ENCODE measurements at places on chromosomes 6 and 20. TPM values are rescaled to one million over a fixed set of nuclear protein-coding genes. Genes with fewer than 3 reads are reported as not detected.

GRCh38 chr6:34239500-34239825 lies 2.8 kb downstream of the HMGA1 start:
- H3K27ac ChIP-seq, result no peak overlapping the region
- peaks cover 33% of the 10 kb centered on the region for H3K4me1 ChIP-seq
- peak overlapping the region; percentile 82 for H3K4me3 ChIP-seq
- H3K36me3 ChIP-seq, result peaks cover 8% of the 10 kb centered on the region
- no peaks in the 10 kb centered on the region for H3K27me3 ChIP-seq

GRCh38 chr20:36322131-36322530 lies 16.0 kb downstream of the DLGAP4 start:
- H3K36me3 ChIP-seq, result no peaks in the 10 kb centered on the region
- H3K4me3 ChIP-seq, result no peak overlapping the region
- no peak for DNase-seq
- H3K4me1 ChIP-seq, result no peaks in the 10 kb centered on the region
- H3K27me3 ChIP-seq, result peaks cover 5% of the 10 kb centered on the region

GRCh38 chr6:40674170-40674569 lies 87.0 kb upstream of the LRFN2 start:
- H3K4me3 ChIP-seq, result no peak overlapping the region
- no peaks in the 10 kb centered on the region for H3K4me1 ChIP-seq
- DNase-seq, result no peak
- no peak overlapping the region for H3K27ac ChIP-seq
- no peaks in the 10 kb centered on the region for H3K27me3 ChIP-seq
- H3K36me3 ChIP-seq, result no peaks in the 10 kb centered on the region

GRCh38 chr6:39153766-39154397 lies 38.9 kb upstream of the SAYSD1 start:
- no peaks in the 10 kb centered on the region for H3K4me1 ChIP-seq
- H3K27me3 ChIP-seq, result no peaks in the 10 kb centered on the region
- DNase-seq, result no peak
- H3K4me3 ChIP-seq, result no peak overlapping the region

GRCh38 chr6:25747477-25747876 lies 7.1 kb upstream of the SLC17A4 start:
- H3K4me1 ChIP-seq, result no peaks in the 10 kb centered on the region
- H3K27me3 ChIP-seq, result no peaks in the 10 kb centered on the region
- DNase-seq, result no peak
- H3K27ac ChIP-seq, result no peak overlapping the region

- no peaks in the 10 kb centered on the region for H3K27me3 ChIP-seq
- peaks cover 5% of the 10 kb centered on the region for H3K4me1 ChIP-seq
- DNase-seq, result peak; percentile 90
- H3K27ac ChIP-seq, result no peak overlapping the region
Observed at GRCh38 chr6:152146385-152146784, 338.9 kb downstream of the ESR1 start.

DNA sequence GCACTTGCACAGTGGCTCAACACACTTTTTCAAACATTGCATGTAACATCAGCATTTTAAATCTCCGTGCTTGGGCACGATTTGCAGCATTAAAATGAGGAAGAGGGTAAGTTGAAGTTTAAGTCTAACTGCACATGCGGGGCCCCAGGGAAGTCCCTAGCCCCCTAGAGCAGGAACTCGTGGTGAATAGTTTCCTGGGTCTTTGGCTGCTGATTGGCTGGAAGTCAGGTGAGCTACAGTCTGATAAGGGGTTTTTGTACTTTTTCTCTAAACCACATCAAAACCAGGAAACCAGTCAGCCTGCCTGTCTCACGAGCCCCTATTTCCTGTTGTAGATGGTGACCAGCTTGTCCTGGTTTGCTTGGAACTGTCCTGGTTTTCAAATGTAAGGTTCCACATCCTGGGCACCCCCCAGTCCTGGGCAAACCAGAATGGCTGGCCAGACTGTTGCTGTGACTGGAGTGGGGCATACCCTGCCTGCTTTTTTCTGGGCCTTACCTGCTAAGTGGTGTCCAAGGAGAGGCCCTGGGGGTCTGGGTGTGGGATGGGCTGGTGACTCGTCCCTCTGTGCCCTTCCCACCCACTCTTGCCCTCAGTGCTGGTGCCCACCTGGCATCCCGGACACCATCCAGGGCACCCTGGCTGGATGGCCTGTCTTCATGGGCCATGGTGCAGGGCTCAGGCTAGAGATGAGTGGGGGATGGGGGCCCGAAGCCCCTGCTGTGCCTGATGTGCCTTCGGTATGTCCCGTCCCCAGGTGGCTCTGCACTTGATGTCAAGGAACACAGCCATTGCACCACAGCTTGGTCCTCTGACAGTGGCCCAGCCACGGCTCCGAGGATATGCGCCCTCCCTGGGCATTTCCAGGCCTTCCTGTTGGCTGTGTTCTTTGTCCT lies 31.8 kb downstream of the SUN5 start:
- no peak for DNase-seq
- H3K4me3 ChIP-seq, result no peak overlapping the region
- no peaks in the 10 kb centered on the region for H3K36me3 ChIP-seq
- no peaks in the 10 kb centered on the region for H3K4me1 ChIP-seq

DNA sequence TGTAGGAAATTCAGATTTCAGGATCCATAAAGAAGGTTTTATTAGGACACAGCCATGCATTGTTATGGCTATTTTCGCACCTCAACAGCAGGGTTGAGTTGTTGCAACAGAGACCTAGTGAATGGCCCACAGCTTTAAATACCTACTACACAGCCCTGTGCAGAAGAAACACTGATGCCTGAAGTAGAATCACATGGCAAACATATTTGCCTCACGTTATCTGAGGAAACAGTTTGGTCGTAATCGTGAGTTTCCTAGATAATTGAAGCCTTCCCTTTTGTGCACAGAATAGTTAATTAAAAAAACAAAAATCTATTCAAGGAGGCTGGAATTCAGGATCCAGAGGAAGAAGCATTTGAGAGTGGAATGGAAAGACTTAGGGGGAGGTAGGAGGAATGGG lies 55.1 kb downstream of the GCNT2 start:
- H3K4me1 ChIP-seq, result no peaks in the 10 kb centered on the region
- no peaks in the 10 kb centered on the region for H3K36me3 ChIP-seq
- H3K4me3 ChIP-seq, result no peak overlapping the region
- no peak for DNase-seq
- H3K27me3 ChIP-seq, result no peaks in the 10 kb centered on the region

GRCh38 chr6:85418059-85418458 lies 31.8 kb upstream of the NT5E start:
- no peaks in the 10 kb centered on the region for H3K36me3 ChIP-seq
- peak overlapping the region; percentile 12 for H3K27ac ChIP-seq
- peaks cover 29% of the 10 kb centered on the region for H3K4me1 ChIP-seq
- no peaks in the 10 kb centered on the region for H3K27me3 ChIP-seq
- peak; percentile 58 for DNase-seq

DNA sequence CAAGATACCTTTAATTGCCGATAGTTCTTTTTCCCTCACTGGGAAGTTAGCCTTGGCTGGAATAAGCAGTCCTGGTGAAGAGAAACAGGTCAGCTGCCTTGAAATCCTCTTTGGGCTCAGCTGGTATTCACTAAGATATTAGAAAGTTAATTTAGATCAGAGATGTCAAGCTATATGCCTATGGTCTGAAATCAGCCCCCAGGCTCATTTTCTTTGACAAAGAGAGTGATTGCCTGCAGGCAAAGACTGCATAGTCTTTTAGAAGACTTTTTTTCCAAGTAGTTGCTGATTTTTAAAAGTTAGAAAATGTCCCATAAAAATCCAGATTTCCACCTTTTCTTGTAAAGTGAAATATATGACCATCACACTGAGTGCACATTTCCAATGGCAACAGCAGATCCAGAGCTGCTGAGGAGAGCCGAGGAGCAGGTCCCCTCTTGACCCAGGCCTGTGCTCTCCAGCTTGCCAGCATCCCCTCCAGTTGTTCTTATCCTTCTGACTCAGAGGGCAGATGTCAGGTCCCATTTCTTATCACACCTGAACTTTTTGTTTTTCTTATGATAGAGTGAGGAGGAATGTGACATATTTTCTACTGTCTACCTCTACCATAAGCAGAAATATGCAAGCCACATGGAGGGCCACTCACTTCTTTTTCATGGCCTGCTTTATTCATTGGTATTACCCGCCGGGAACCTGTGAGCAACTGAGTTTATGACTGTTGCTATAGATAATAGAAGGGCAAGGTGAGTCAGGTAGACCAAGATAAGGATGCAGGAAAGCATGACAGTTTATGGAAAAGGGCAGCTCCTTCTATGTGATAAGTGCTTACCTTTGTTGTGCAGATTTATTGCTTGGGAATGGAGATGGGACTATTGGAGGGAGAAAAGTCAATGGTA lies 17.6 kb upstream of the L3MBTL3 start:
- no peaks in the 10 kb centered on the region for H3K36me3 ChIP-seq
- no peak for DNase-seq
- no peaks in the 10 kb centered on the region for H3K4me1 ChIP-seq
- no peaks in the 10 kb centered on the region for H3K27me3 ChIP-seq

GRCh38 chr20:22285555-22285954 lies 298.8 kb downstream of the FOXA2 start:
- no peak for DNase-seq
- H3K36me3 ChIP-seq, result no peaks in the 10 kb centered on the region
- H3K27me3 ChIP-seq, result no peaks in the 10 kb centered on the region

GRCh38 chr6:13427801-13428582 lies 59.4 kb downstream of the GFOD1 start:
- DNase-seq, result no peak
- no peak overlapping the region for H3K4me3 ChIP-seq
- no peak overlapping the region for H3K27ac ChIP-seq
- peaks cover 9% of the 10 kb centered on the region for H3K4me1 ChIP-seq
- no peaks in the 10 kb centered on the region for H3K36me3 ChIP-seq

DNA sequence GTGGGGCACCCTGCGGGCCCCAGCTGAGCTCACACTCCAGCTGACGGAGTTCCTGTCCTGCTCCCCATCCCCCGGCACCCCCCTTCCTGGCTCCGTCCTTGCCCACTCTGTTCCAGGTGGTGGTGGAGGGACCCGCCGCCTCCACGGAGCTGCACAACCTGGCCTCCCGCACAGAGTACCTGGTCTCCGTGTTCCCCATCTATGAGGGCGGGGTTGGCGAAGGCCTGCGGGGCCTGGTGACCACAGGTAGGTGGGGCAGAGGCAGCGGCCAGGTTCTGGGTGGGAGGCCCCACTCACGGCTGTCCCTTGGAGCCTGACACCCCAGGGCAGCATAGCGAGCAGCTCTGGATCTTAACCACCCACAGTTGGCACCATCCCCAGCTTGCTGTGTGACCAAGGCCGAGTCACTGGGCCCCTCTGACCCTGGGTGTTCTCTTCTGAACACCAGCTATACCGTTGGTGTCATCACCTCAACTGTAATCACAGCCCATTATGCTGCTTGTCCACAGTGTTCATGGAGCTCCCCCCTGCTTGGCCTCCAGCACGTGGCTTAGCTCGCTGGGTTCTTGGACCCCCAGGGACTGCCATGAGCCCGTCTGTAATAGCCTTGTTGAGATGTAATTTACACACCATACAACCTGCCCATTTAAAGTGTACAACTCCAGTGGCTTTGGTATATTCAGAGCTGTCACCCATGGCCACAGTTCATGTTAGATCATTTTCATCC lies 17.4 kb downstream of the COL20A1 start:
- H3K27me3 ChIP-seq, result no peaks in the 10 kb centered on the region
- no peak overlapping the region for H3K4me3 ChIP-seq
- H3K36me3 ChIP-seq, result no peaks in the 10 kb centered on the region
- no peak for DNase-seq
- H3K4me1 ChIP-seq, result no peaks in the 10 kb centered on the region

DNA sequence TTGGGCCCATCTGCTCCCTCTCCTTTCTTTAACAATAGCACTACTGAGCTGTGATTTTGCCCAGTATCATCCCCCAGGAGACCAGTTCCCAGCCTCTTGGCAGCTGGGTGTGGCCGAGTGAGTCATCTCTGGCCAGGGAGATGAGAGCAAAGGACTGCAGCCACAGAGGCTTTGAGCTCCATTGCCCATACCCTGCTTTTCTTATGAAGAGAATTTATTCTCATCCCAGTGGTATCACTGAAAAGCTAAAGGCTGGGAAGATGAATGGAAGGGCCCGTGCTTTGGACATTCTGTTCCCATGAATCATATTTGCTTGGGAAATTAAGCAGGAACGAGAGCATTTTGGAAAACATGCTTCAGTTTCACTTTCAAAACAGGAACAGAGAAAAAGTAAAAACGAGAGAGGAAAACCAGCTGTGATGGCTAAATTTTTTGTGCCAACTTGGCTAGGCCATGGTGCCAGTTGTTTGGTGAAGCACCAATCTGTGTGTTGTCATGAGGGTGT lies 14.9 kb downstream of the CST3 start:
- peak overlapping the region; percentile 49 for H3K4me3 ChIP-seq
- H3K27me3 ChIP-seq, result no peaks in the 10 kb centered on the region
- no peaks in the 10 kb centered on the region for H3K36me3 ChIP-seq
- peaks cover 4% of the 10 kb centered on the region for H3K4me1 ChIP-seq

- no peaks in the 10 kb centered on the region for H3K27me3 ChIP-seq
- no peaks in the 10 kb centered on the region for H3K36me3 ChIP-seq
- no peak overlapping the region for H3K27ac ChIP-seq
- H3K4me3 ChIP-seq, result no peak overlapping the region
- no peak for DNase-seq
Observed at GRCh38 chr20:56911946-56912345, 282.8 kb downstream of the TFAP2C start.

DNA sequence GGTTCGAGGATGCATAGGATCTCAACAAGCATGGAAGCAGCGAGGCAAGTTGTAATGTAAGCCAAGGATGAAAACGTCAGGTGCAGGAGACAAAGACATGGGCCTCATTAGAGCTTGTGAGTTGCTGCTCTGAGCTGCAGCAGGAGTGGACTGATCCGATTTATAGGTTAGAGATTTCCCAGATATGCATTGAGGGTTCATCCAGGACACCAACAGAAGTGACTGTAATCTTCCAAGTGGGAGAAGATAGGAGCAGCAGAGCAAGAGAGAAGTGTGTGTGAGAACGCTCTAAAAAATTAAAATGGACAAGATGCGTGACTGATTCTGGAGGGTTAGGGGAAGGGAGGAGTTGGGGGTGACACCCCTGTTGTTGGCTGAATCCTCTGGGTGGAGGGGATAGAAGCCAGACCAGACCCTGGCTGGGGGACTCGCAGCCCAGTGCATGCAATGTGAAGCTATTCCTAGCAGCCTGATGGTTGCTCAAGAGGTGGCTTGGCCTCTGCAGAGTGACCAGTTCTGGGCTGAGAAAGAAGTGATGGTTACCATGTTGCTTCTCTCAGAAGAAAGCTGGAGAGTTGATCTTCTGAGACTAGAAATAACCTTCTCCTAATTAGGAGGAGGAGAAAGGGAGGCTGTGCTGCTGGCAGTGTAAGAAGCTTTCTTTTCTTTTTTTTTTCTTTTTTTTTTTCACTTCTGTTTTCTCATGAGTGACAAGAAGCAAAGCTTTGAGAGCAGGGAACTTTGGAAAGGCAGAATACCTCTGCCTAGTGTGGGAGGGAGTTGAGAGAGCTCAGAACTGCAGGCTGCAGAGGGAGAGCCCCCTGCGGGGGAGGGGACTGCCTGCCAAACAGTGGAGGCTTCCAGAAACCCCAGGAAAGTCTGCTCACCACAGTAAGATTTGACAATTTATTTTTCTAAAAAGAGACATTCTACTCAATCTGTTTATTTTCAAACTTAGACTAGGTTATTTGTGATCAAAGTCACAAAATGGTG lies 116.9 kb downstream of the SLX4IP start:
- H3K36me3 ChIP-seq, result no peaks in the 10 kb centered on the region
- H3K4me1 ChIP-seq, result no peaks in the 10 kb centered on the region
- H3K4me3 ChIP-seq, result no peak overlapping the region
- H3K27me3 ChIP-seq, result no peaks in the 10 kb centered on the region
- H3K27ac ChIP-seq, result no peak overlapping the region
- no peak for DNase-seq

Gene IL20RA
- total RNA-seq, result 0.33 TPM

Gene MMP24OS
- total RNA-seq, result 30.1 TPM

Gene ZNF391
- total RNA-seq, result 1.3 TPM

Gene TBC1D7
- 19.3 TPM for total RNA-seq

Gene LGSN
- total RNA-seq, result under 0.01 TPM

Gene GMPR
- 7.2 TPM for total RNA-seq
